ENCODE measurements at places on chromosomes 1 and 21.

- DNase-seq, result no peak
Measured at GRCh38 chr1:215517441-215517891, 49.6 kb upstream of the KCTD3 start.

GRCh38 chr1:226919587-226919986 is 20.5 kb upstream of the COQ8A start:
- DNase-seq, result no peak

DNA sequence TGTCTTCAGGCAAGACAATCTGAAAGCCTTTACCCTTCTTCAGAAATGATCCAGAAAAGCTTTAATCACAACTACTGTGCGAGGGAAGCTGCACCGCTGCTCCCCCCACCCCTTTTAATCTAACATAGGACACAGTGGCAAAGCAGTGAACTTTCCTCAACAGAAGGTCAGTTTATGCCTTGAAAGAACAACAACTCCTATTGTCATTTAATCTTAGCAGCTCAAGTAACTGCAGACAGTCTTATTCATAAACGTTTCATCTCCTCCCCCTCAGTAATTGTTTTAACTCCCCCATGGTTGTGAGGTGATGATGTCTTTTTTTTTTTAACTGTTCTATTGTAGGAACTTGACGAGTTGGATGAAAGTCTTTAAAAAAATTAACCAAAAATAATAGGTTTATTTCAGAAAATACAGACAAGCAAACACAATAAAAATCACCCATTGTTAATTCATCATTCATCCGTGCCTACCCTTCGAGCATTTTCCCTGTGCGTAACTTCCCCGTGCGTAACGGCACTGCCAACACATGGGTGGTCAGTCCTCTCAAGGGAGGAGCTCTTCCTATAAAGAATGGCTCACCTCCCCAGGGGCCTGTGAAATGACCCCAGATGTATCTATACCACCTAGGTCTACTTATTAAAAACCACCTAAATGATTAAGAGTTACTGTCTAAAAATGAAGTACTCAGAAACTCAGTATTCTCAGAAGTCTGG is 3.3 kb upstream of the ADAR start:
- DNase-seq, result no peak

DNA sequence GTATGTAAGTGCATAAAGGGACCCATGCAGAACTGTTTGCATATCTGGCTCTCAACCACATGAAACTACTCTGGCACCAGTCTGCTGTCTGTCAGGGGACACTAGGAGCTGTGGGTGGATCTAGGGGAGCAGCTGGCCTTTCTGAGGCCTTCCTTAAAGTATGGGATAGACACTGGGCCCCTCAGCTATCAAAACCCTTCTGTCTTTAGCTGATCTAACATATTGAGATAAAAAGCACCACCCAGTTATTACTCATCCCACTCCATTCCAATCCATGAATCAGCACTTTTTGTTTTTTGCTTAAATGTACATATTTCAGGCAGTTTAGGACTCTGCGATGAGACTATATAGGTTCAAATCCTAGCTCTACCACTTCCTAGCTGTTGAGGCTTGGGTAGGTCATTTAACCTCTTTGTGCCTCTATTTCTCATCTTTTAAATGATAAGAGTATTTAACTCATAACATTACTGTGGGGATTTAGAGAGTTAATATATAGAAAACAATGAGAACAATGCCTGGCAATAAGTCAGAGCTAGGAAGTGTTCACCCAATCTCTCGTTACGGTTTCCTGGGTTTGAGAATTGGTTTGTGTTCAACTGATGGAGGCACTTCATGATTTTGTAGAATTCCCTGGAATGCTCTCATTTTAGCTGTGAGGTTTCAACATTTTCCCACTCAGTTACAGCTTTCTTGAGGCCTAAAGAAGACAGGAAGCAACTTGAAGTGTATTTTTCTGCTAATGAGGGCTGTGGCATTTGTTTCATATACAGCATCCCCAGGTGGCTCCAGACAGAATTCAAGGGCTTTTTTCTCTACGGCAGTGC is 68.9 kb downstream of the LRIG2 start:
- DNase-seq, result no peak

DNA sequence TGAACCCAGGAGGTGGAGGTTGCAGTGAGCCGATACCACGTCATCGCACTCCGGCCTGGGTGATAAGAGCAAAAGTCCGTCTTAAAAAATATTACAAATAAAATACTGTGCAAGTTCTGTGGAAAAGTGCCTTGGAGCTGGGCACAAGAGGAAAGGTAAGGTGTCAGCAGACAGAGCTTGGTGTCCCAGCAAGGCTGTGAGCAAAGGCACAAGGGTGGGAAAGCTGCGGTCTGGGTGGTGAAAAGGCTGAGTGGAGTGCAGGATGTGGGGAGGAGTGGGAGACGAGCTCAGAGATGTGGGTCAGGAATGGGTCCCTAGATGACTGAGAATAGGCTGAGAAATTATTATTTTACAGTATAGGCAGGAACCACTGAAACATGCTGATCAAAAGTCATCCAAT is 150.6 kb downstream of the RHOU start:
- DNase-seq, result no peak

DNA sequence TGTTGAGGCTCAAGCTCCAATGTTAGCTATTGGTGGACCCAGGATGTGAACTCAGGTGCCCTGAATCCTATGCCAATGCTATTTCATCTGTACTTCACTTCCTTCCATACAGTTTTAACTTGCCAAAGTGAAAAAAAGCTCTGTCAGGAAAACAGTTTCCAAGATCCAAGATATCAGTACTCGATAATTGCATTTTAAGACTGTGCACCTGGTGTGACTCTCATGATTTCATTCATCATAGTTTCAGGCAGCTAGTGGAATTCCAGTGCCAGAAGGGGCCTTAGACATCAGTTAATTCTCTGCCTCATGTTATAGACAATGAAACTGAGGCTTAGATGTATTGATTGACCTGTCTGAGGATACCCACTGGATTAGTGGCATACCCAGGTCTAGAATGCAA is 26.5 kb upstream of the LEPR start:
- no peak for DNase-seq

DNA sequence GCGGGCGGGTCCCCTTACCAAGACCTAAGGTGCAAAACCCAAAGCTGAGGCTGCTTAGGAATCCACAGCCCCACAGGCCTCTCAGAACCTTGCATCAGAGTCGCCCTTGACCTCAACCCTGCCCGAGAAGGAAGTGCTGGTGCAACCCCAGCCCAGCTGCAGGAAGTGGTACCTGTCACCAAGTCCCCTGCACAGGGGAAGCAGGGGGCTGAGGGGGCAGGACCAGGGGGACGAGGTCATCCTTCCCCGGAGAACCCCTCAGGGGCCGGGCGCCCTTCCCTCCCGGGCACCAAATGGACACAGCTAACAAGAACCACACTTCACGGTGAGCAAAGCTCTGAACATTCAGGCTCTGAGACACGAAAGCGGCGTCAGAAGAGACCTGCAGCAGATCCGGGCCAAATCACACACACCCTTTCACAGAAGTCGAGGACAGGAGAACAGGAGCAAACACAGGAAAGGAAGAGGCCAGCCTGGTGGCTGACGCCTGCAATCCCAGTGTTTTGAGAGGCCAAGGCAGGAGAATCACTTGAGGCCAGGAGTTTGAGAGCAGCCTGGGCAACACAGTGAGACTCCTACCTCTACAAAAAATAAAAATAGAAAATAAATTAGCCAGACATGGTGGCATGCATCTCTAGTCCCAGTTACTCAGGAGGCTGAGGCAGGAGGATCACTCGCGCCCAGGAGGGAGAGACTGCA is 6.4 kb downstream of the ITGB2 start:
- peak; percentile 46 for DNase-seq

DNA sequence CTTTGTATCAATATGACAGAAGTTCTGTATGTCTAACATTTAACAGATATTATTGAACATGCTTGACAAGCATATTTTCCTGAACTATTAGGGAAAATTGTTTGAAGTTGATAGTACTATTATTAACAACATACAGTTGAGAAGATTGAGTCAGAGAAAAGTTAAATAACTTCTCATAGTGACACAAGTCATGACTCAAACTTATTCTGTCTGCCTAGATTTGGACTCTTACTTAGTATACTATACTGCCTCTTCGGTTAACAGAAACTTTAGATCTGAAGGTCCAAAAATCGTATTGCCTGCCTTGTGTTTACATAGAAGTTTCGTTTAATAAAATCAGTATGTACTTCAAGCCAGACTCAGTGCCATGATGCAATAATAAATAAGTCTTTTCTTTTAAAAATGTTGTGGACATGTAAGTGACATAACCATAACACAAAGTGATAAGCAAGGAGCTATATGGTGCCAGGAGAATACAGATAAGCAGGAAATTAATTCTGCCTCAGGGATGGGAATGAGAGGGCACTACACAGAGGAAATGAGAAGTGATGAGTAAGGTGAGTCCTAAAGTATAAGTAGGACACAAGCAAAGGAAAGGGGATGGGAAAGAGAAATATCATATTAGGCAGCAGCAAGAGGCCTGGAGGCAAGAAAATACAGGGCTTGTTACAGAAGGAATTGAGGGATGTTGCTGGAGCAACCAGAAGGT is 48.1 kb downstream of the LHX9 start:
- DNase-seq, result no peak

DNA sequence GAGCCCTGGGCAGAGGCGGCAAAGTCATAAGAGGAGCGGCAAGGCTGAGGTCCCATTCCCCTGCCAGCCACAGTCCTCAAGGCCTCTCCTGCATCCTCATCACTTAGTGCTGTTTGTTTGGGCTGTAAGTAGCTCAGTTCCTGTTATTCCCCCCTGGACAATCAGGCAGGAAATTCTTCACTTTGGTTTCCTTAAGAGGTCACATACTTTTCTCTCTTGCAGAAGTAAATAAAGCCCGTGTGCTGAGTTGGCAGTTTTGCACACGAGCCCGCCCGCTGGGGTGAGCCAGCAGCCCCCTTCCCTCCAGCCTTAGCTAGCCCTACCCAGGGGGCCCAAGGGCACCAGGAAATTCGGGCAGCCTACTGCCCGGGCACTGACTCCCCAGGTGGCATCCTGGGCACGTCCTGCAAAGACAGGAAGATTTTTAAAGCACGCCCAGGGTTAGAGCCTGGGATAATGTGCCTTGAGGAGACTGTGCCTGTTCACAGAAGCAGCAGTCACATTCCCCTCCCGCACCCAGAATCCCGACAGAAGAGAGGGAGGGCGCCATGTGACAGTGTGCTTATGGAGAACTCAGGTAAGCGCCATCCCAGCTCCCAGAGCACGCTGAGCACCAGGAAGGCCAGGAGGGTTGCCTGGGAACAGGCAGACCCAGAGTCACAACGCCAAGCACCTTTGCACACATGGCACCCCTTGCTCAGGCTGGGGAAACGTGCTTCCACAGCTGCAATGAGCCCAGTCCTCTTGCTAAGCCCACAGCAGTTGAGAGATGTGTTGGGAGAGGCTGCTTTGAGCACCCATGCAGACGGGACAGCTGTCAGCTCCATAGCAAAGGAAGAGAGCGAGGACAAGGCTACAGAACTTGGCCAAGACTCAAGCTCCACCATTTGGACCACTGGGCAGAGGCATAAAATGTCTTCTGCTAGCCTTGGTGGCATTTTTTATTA is 144.5 kb upstream of the TMEM51 start:
- no peak for DNase-seq

DNA sequence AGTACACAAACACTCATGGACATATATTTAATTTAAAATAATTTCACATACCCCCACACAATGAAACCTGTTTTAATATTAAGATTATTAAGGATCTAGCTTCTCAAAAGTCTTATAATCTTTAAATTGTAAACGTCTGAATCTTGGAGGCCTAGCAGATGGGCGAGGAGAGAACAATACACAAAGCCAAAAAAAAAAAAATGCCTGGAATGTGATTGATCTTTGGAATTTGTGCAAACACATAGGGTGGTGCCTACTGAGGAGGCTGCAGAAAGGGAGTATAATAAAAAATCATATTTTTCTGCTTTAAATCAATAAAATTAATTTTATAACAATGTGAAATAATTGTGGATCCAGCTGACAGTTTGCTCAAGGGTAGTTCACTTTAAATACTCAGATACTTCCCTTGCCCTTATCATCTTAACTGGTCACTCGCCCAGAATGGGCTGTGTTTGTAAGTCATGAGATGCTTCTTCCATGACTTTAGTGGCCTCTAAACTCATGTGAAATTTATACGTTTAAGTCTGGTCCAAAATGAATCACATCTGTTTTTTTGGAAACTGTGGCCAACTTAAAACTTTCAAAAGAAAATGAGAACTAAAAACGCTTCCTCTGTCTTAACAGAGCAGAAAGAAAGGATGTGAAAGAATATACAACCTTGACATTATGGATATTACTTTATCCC is 802.8 kb upstream of the CXADR start:
- DNase-seq, result no peak

DNA sequence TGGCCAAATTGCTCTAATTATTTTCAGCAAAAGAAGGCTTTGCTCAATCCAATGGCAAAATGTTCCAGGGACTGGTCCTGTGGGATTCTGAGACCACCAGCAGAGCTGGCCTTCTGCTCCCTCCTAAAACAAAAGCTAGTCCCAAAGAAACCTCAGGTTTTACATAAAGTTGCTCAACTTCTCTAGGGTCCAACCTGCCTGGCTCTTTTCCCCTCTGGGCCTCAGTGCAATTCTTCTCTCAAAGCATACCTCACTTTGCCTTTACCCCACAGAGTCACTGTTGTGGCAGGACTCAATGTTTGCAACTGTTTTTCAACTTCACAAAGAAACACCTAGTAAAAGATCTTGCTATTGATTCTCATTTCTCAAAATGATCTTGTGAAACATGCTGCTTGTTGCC is 39.8 kb downstream of the TBX15 start:
- DNase-seq, result no peak

- DNase-seq, result no peak
Measured at GRCh38 chr1:185907246-185907645, 173.1 kb downstream of the HMCN1 start.

DNA sequence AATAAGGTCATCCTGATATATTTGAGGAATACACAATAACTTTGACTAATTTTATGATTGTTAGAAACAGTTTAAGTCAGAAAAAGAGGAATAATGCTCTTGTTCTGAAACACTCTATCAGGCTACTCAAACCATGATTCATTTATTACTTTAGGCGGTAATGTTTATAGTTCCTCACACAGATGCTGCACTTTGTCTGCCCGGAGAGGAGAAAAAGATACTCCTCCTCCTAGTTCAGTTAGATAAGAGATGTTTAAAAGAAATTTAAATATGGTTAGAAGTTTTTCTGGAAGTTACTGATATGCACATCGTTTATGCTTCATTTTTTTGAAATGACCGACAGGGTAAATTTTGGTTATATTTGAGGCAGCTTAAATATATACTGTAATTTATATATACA is 103.0 kb downstream of the ZMYM4 start:
- DNase-seq, result no peak

DNA sequence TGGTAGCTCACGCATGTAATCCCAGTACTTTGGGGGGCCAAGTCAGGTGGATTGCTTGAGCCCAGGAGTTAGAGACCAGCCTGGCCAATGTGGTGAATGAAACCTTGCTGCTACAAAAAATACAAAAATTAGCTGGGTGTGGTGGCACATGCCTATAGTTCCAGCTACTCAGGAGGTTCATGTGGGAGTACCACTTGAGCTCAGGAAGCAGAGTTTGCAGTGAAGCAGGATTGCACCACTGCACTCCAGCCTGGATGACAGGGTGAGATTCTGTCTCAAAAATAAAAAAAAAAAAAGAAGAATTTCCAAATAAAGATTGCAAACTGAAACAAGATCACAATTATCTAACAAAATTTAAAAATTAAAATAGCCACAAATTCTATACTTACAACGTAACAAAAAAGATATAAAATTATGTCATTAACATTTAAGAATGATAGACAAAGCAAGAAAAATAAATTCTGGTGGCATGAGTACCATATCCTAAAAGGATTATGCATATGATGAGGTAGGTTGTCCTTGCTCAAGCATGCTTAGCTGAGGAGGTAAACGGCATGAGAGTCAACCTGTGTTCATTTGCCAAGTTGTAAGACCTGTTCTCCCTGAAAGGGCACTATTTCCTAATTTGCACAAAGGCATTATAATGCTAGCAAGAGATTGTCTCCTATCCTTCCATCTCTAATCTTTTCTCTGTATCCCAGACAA is 20.2 kb downstream of the IPP start:
- no peak for DNase-seq

Measured in stimulated activated CD8-positive, alpha-beta memory T cell treated with anti-CD3 and anti-CD28 coated beads, Interleukin-12 subunit alpha, Interleukin-12 subunit beta, amount 100 ng/mL, for 1 hour (primary cell).